Cardiac septum (tissue), 1 donor: ENCODE measurements at places on chromosomes 3 and 15. TPM values are rescaled to one million over a fixed set of nuclear protein-coding genes. Genes with fewer than 3 reads are reported as not detected.

GRCh38 chr3:171772427-171773056, 37.7 kb downstream of the PLD1 start:
- no peak for DNase-seq

Gene SHC4
- 3.3 TPM for total RNA-seq

GRCh38 chr3:197224034-197224444, 74.4 kb downstream of the DLG1 start:
- DNase-seq = no peak

- DNase-seq = no peak
Measured at GRCh38 chr3:73469331-73469730, 155.4 kb downstream of the PDZRN3 start.

GRCh38 chr15:88752951-88753350, 50.3 kb upstream of the ACAN start:
- DNase-seq = no peak

GRCh38 chr3:38722781-38723568, 73.5 kb upstream of the SCN5A start:
- no peak for DNase-seq

DNA sequence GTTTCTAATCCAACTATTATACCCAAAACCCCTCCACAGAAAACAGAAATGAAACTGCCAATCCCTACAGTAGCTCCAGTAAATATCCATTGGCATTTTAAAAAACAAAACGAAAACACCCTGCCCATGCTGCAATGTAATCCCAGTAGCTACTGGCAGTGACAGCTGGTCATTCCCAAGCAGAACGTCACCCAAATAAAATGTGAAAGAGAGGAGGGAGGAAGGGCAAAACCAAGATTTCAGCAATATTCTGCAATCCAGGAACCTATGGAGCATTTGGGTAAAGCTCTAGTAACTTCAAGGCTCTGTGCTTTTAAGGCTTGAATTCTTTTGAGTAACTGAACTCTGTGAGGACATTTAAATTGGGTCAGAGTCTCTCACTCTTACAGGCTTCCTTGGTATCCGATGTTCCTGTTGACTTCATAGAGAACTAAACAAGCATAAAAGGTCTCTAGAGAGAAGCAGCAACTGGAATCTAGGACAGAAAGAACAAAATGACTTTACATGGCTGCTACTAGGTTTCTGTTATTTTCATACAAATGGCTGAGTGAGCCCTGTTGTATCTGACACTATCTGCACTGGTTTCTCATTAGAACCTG, 136.2 kb downstream of the TNIK start:
- no peak for DNase-seq

- DNase-seq = no peak
Measured at GRCh38 chr3:161894657-161895056, 398.0 kb downstream of the OTOL1 start.

DNA sequence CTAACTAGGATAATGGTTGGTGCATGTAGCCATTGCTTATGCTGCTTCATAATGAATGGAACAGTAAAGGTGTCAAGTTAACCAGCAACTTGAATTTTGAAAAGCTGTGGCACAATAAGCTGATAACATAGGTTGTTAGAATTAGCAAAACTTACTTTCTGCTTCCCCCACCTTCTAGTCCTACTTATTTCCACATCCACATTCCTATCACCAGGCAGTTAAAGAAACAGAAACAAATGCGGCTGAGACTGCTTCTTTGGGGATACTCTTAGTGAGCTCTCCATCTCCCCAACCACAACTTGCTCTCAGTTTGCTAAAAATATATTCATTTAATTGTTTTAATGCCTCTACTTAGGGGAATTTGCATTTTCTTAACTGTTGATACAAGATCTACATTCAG, 215.1 kb downstream of the TIGIT start:
- DNase-seq = no peak

GRCh38 chr3:131386429-131387165, 5.0 kb downstream of the NUDT16 start:
- DNase-seq = peak; percentile 89
